ENCODE measurements at places on chromosomes 6 and 20.
A peak's percentile ranks its signal among the peaks of the same experiment; 100 is the strongest.

DNA sequence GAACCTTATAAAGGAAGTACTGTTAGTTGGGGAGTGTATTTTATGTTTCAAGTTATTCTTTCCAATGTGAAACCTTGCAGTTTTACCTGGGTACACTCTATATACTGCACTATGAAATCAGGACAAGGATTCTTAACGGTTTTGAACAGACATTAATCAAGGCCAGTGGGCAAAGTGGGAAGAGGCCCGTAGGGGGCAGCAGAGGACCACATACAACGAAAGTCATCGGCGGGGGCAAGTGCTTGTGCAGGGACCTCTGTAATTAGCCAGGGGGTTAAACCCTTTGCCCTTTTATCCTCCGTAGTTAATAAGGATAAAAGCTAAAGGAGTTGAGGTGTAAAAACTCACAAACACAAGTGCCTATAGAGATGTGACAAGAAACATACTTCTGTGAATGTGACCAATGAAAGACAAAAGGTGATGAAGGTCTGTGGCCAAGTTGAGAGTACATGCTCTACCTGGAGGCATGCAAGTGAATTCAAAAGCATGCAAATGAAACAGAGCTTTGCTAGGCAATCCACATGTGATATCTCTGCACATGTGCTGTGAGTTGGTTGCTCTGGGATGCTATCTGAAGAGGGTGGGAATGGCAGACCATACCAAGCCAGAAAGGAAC is 392.7 kb upstream of the MAN1A1 start:
- no peak for DNase-seq

GRCh38 chr6:12955956-12956355 is 239.4 kb downstream of the PHACTR1 start:
- DNase-seq, result no peak

GRCh38 chr6:144012534-144012933 is 4.5 kb upstream of the PLAGL1 start:
- DNase-seq, result no peak

DNA sequence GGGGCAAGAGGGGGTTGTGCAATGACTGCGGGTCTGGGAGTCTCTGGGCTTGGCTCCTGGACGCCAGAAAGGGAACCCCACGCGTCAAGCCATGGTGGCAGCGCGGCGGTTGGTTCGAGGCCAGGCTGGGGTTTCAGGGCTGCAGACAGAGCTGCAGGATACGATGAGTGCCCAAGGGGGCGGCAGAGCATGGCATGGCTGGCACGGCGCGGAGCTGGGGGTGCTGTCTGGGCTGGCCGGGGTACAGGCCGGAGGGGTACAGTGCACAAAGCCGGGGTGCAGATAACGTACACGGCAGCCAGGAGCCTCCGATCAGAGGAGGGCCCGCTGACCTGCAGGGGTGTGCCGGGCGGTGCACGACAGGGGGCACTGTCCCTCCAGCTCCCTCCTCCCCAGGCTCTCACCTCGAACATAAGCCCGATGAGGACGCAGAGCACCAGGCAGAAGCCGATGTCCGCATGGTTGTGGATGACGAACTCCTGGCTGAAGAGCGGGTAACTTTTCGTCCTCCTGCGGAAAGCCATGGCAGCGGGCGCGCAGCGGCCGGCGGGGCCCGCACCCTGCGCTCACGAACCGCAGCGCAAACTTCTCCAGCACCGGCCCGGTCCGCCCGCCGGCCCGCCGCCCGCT is 353 bp downstream of the TRAM2 start:
- peak; percentile 31 for DNase-seq

- DNase-seq, result no peak
These were observed 1.2 kb downstream of the ABHD12 start for GRCh38 chr20:25389401-25389857.

DNA sequence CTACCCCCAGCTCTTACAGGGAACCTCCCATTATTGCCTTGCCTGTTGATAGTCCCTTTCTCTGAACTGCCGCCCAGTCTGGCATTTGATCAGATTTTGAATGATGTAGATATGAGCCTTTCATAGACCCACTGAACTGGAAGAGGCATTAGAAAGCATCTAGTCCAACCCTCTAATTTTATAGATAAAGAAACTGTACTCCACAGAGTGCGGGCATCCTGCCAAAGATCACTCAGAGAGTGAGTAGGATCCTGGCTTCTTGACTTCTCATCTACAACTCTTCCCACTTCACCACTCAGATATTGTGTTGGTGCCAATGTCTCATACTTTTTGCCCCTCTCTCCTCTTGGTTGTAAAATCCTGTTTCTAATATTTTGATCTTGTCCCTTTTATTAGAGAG is 179.2 kb upstream of the BMP2 start:
- no peak for DNase-seq

DNA sequence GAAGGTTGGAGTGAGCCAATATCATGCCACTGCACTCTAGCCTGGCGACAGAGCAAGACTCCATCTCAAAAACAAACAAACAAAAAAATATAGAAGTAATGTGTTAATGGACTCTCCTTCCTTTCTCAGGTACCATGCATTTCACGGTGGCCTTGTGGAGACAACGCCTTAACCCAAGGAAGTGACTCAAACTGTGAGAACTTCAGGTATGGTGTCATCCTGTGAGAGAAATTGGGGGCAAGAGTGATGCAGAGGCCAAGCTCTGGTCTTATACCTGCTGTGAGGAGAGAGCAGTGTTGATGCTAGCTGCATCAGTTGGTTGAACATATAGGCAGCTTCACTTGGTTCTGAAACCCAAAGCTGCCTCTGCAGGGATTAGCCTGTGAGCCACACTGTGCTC is 6.2 kb downstream of the ITCH start:
- no peak for DNase-seq

GRCh38 chr20:63502671-63503172 is 3.8 kb upstream of the EEF1A2 start:
- DNase-seq, result no peak

DNA sequence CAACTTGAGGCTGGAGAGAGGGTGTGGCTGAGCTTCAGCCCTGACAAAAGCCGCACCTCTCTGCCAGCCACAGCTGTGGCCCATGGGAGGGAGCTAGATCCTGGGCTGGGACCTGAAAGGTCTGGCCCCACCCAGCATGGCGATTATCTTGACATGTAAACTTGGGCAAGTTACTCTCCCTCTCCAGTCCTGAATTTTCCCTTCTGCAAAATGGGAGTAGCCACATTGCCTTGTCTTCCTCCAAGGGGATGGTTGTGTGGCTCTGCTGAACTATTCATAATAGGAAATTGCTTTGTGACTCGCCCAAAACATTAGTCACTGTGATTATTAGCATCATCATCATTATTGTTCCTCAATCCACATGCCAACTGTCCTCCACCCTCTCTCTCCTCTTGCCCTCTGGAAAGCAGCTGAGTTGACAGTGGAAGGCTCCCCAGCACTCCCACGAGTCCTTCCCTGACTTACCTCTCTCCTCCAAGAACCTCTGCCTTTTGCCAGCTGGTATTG is 23.0 kb upstream of the RBPJL start:
- no peak for DNase-seq

- DNase-seq, result no peak
These were observed 91.3 kb upstream of the TNFAIP3 start for GRCh38 chr6:137775720-137776119.

GRCh38 chr6:26258212-26258977 is 106.6 kb upstream of the BTN3A2 start:
- DNase-seq, result no peak

DNA sequence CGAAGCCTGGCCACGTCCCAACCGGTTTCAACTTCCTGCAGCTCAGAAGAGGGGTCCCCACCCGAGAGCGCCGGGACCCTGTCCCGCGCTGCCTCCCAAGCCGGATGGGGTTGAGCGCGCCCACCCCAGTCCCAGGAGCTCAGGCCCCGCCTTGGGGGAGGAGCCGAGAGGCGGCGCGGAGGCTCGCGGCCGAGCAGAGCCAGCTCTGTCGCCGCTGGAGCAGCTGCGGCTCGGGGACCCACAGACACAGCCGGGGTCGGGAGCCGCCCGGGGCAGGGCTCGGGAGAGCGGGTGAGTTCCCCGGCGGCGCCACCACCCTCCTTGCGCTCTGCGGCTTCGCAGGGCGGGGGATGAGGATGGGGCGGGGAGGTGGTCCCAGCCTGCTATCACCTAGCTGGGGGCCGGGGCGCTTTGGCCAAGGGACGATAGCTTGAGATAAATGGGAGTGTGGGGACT is at the start of gene PPP1R16B:
TSS of gene PPP1R16B (plus strand) at position 196 of the 456 bp plus-strand sequence. CDS start 30,229 bp downstream, outside the sequence.
- DNase-seq, result peak; percentile 57

DNA sequence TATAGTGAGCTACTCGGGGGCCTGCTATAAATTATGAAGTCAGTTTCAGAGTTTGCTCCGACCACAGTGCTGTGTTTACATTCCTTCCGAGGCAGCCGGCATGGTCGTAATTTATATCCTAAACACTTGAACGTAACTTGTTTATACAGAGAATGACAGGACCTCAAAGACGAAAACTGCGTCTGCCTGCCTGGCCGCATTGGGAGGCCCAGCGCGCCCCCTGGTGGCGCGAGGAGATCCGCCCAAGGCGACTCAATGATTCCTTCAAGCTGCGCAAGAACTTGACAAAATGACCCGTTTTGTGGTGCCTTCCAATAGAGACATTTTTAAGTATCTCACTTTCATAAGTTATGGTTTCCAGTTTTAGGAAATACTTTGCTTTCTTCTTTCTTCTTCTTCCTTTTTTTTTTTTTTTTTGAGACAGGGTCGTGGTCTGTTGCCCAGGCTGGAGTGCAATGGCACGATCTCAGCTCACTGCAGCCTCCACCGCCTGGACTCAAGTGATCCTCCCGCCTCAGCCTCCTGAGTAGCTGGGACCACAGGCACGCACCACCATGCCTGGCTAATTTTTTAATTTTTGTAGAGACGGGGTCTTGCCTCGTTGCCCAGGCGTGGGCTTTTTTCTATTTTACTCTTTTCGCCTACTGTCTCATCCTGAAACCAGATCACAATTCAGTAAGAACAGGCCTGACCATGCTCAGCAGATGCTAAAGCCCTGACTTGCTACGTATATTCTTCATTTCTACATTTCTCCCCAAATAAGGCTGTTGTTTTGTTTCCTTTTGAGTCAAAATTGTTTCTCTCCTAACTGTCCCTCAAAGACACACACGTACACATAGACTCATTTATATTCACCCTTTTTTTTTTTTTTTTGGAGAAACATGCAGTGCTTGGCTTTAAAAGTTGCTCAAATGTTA is 7.8 kb downstream of the FOXF2 start:
- DNase-seq, result peak; percentile 7

GRCh38 chr6:165889636-165890403 is 226.8 kb upstream of the PDE10A start:
- no peak for DNase-seq

DNA sequence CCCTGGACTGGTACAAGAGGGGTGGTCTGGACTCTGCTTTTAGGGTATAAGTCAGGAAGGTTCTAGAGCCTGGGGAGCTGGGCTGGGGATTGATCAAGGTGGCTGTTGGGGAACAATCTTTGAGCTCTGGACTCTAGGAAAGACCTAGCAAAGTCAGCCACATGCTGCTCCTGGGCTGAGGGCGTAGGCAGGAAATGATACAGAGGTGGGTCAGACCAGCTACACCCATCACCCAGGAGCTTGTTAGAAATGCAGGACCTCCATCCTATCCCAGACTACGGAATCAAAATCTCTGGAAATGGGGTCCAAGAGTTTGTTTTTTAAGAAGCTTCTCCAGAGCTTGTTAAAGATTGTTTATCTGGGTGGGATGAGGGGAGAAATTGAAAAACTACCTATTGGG is 9.4 kb downstream of the ADTRP start:
- DNase-seq, result no peak

- DNase-seq, result peak; percentile 19
These were observed 198.6 kb upstream of the THBS2 start for GRCh38 chr6:169452117-169452868.

- DNase-seq, result no peak
These were observed 3.4 kb upstream of the SRC start for GRCh38 chr20:37342231-37343177.

DNA sequence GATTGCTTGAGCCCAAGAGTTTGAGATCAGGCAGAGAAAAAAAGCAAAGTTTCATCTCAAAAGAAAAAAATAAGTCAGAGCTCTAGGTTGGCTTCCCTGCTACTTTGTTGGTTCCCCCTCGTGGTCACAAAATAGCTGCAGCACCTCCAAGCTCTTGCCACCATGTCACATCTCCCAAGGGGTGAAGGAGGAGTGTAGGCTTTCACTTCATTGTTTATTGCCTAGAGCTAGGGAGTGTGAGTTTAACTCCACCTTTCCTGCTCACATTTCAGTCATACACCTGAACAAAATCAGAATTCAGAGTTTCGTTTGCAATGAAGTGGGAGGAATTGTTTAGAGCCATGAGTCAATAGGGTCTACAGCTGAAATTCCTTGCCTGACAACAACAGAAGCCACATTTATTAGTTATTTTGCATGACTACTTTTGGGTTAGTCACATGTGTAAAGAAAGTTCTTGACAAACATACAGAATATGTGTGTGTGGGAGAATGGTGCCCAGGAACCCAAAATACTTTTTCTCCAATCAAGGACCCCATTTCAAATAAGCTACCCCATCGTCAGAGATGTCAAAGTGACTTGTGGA is 56.2 kb upstream of the UFL1 start:
- DNase-seq, result no peak

DNA sequence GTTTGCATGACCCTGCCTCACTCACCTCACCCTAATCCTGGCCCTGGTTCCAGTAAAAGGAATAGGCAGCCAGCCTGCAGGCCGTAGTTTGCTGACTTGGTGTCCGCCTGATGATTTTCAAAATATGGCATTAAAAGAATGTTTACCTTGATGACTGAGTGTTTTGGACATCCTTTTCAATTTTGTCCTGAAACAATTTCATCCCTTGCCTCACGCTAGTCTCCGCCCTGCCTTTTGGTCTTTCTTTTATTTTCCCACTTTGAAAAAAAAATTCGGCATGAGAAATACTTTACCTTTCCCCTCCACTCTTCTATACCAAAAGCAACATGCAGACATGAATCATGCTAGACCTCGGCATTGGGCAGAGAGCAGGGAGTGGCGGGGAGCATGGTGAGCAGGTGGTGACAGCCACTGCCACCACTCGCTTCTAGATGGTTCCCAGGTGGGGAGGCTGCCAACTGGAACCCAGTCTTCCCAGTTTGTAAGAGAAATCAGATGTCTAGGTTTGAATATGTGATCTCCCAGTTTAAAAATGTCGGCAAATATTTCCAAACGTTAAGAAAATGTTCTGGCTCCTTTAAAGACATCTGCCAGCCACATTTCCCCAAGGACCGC is 9.4 kb downstream of the CD40 start:
- no peak for DNase-seq
